Right cardiac atrium (tissue), 5 donors: ENCODE measurements at places on chromosomes 4 and X. TPM values are rescaled to one million over a fixed set of nuclear protein-coding genes. Genes with fewer than 3 reads are reported as not detected.

ART3 gene
- 129 TPM for total RNA-seq

CYLC1 gene
- total RNA-seq = not detected

BEX4 gene
- 77.7 TPM for total RNA-seq

DUSP21 gene
- total RNA-seq = not detected

HS6ST2 gene
- total RNA-seq = 0.14 TPM

ODAPH gene
- not detected for total RNA-seq

UCHL1 gene
- total RNA-seq = 16.2 TPM

GAGE13 gene
- not detected for total RNA-seq

MAGEB6B gene
- total RNA-seq = not detected

GRPR gene
- 0.58 TPM for total RNA-seq

HS3ST1 gene
- 4.7 TPM for total RNA-seq

BRCC3 gene
- 13.3 TPM for total RNA-seq

WWC2 gene
- total RNA-seq = 34.1 TPM

DNA sequence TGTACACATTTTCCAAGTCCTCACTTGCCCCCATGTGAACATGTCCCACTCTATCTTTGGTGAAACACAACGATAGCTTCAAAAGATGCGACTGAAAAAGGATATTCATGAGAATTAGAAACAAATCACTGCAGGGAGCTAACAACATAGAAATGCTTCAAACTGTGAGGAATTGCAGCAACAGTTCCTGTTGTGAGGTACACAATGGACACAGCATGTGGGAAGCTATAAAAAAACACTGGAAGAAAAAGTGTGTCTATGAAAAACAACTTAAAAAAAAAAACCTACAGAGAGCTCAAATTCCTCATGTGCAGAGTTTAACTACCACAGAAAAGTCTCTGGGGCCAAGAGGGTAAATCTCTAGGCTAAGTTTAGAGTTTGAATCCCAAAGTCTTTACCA, 51.6 kb upstream of the BLTP1 start:
- DNase-seq = no peak

DNA sequence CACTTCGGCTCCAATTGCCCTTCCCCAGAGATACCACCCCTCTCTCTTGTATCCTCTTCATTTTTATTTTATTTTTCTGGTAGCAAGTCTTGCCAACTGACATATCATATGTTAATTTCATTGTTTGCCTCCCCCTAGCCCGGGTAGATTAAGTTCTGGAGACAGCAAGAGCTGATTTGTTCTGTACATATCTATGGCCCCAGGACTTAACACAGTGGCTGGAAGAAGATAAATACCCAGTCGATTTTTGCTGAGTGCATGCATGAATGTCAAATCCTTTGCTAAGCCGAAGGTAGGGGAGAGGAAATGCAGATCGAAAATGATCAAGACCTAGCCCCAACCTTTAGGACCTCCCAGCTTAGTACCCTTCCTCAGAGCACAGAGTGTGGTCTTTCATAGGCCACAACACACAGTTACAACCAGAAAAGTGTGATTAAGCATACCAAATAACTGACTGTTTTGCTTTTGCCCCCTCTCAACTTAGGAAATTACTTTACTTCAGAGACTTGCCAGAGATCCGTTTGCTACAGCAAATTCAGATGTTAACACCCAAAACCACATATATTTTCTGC, 58.7 kb upstream of the KLF3 start:
- DNase-seq = no peak

DNA sequence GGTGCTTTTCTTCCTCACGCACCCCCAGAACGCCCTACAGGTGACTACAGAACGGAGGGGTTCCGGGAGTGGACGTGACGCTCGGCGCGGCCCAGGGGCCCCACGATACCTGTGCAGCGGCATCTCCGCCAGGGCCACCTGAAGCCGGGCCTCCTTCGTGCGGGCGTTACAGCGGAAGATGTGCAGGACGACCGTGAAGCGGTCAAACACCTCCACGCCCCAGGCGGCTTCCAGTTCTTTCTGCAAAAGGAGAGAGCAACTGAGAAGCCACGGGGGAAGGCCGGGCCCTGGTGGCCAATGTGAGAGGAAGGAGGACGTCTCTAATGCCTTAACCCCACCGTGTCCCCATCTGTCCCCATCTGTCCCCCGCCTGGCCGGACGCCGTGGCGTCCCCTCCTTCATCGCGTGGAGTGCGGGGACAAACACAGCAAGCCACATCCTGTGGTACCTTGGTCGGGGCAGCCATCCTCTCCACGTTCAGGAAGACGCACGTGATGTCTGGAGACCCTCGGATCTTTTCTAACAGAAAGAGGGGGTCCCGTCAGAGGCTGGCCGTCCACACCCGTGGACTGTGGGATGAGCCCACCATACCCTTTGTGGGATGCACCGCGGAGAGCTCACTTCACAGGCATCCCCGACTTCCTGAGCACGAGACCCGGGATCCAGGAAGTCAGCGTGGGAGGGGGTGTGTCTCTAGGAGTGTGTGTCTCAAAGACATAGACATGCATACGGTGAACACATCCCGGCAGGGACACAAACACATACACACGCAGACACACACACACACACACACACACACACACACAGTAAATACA, 3.6 kb downstream of the GTPBP6 start:
- no peak for DNase-seq

- no peak for DNase-seq
These were observed 12.3 kb downstream of the LRP2BP start for GRCh38 chr4:185383451-185383850.

DNA sequence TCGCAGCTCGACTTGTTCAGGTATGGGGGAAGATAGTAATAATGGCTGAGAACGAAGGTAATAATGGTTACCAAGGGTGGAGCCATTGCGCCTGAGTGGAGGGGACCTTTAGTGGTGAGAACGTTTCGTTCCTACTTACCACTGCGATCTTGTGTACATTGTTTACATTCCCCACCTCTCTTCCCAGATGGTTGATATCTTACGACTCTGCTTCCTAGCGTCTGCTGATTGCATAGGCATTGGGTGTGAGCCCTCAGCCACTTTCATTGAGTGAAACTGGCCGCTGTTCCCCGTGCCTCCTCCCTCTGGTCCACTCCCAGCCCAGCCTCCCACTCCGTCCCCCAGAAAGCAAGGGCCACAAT, 850 bp downstream of the IGBP1 start:
- no peak for DNase-seq

DNA sequence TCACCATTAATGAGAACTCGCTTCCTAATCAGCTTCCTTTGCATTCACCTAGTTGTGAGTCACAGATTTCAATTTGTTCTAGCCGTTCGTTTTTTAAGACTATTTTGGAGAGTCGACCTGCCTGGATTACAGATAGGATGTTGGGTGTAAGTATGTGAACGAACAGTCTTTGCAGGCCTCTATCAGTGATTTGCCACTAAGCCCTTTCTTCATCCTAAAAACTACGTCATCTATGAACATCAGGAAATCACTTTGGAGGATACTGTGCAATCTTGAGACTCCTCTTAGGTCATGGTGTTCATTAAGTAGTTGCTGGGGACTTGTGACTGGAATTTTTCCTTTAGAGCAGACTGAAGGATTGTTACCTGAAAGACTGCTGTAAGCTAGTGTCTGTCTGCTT, 1.1 kb downstream of the POLA1 start:
- no peak for DNase-seq

DNA sequence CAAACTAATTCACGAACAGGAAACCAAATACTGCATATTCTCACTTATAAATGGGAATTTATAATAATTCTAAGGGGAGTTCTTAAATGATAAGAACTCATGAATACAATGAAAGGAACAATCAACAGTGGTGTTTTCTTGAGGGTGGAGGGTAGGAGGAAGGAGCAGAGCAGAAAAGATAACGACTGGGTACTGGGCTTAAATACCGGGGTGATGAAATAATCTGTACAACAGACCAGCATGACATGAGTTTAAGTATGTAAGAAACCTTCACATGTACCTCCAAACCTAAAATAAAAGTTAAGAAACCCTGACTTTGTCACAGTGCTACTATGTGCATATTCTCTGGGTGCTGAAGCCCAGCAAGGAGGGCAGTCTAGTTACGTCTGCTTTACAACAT, 6.6 kb downstream of the FREM3 start:
- DNase-seq = no peak

- DNase-seq = no peak
These were observed 281.3 kb upstream of the FTHL17 start for GRCh38 chrX:31353095-31353494.

DNA sequence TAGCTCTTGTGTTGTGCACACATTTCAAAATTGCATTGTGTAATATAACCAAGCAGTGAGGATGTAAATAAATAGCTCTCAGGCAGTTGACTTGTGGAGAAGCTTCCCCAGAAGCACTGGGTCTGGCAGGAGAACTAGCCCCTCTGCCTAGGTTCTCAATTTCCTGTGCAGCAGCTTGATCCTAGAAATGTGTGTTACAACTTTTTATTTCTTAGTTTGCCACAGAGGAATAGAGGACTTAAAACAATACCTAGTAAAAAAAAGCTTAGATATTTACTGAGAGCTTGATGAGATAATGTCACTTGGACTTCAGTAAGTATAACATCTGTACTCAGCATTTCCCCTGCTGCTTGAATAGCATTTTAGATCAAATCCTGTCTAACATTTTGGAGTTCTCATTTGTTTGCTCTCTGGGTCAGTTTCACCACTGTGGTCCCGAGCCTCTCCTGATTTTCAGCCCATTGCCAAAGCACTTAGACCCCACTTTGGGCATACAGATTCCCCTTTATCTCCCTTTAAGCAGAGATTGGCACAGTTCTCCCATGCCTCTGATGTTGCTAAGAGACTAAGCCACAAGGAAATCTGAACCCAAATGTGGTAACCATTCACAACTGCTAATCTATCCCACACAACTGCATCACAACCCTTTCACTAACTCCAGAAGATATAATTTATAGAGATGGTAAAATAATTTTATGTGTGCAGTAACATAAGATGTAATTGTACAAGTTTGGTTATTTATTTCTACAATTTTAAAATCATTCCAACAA, 98.2 kb upstream of the NRK start:
- DNase-seq = no peak

GRCh38 chrX:66012094-66012534, 27.8 kb downstream of the VSIG4 start:
- no peak for DNase-seq

GRCh38 chr4:143225167-143225566, 40.5 kb downstream of the USP38 start:
- no peak for DNase-seq

GRCh38 chrX:134880866-134881265, 109.9 kb upstream of the SMIM10 start:
- DNase-seq = no peak

- no peak for DNase-seq
These were observed 49.1 kb downstream of the GPRIN3 start for GRCh38 chr4:89258506-89258905.

GRCh38 chrX:119156241-119156640, 28.6 kb upstream of the KIAA1210 start:
- DNase-seq = no peak

GRCh38 chr4:20028645-20029044, 223.1 kb upstream of the SLIT2 start:
- no peak for DNase-seq
